Stimulated activated CD4-positive, alpha-beta T cell treated with anti-CD3 and anti-CD28 coated beads, TNF-alpha, amount 100 ng/mL, for 24 hours (primary cell): ENCODE measurements at places on chromosomes 6 and 20.

DNA sequence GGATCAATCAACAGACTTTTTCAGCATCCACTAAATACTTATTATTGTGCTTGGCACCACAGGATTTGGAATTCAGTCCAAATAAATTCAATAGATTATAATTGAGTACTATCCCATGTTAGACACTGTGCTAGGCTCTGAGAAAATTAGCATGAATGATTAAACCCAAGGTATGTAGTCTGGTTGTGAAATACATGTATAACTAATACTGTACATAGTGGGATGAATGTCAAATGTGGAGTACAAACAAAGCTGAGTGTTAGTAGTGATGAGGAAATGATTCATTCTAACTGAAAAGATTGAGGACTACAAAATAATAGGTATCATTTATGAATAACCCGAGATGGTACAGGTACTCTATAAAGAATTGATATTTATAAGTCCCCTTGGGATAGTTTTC lies 111.9 kb upstream of the FLRT3 start:
- DNase-seq, result no peak

GRCh38 chr6:21992178-21992967 lies 304.5 kb downstream of the PRL start:
- DNase-seq, result no peak

- no peak for DNase-seq
Observed at GRCh38 chr6:64074981-64075380, 439.4 kb downstream of the PHF3 start.

GRCh38 chr20:62755817-62756724 lies 40.2 kb upstream of the MRGBP start:
- no peak for DNase-seq

DNA sequence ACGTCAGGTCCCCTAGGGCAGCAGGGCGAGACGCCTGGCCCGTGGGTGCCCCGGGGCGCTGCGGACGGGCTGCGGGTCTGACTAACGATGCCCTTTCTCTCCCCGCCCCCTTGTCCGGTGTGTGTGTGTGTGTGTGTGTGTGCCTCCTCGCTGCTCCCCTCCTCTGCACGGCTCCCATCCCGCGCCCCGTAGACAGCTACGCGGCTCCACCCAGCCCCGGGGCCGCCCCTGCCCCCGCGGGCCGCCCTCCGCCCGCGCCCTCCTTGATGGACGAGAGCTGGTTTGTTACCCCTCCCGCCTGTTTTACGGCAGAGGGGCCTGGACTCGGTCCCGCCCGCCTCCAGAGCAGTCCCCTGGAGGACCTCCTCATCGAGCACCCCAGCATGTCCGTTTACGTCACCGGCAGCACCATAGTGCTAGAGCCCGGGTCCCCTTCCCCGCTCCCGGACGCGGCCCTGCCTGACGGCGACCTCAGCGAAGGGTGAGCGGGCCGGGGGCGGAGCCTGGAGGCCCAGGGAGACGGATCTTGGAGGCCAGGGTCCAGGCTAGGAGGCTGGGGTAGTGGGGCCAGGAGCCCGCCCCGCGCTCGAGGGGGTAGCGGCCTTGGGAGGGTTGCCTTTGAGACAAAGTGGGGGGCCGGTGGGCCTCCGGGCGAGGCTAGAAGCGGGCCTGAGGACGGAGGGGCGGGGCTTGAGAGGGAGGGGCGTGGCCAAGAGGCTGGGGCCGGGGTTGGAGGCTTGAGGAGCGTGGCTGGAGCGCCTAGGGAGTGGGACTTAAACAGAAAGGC lies 5.1 kb downstream of the TP53INP2 start:
- DNase-seq, result peak; percentile 56

- no peak for DNase-seq
Observed at GRCh38 chr20:32004963-32005362, 5.3 kb upstream of the CCM2L start.

DNA sequence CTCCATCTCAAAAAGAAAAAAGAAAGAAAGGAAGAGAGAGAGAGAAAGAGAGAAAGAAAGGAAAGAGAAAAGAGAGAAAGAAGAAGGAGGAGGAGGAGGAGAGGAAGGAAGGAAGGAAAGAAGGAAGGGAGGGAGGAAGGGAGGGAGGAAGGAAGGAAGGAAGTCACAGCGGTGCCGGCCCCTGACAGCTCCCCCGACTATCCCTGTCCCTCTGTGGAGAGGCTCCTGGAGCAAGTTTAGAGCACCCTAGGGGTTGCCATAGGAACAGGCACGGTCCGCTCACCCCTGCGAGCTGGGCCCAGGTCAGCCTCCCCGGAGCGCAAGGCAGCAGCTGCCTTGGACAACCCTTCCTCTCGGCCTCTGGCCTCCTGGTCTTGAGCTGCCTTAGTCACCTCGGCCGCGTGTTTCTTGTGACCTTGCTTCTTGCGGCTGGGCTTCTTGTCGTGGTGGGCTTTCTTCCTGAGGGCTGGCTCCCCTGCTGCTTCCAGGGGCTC lies 6.8 kb downstream of the BNIP5 start:
- no peak for DNase-seq

DNA sequence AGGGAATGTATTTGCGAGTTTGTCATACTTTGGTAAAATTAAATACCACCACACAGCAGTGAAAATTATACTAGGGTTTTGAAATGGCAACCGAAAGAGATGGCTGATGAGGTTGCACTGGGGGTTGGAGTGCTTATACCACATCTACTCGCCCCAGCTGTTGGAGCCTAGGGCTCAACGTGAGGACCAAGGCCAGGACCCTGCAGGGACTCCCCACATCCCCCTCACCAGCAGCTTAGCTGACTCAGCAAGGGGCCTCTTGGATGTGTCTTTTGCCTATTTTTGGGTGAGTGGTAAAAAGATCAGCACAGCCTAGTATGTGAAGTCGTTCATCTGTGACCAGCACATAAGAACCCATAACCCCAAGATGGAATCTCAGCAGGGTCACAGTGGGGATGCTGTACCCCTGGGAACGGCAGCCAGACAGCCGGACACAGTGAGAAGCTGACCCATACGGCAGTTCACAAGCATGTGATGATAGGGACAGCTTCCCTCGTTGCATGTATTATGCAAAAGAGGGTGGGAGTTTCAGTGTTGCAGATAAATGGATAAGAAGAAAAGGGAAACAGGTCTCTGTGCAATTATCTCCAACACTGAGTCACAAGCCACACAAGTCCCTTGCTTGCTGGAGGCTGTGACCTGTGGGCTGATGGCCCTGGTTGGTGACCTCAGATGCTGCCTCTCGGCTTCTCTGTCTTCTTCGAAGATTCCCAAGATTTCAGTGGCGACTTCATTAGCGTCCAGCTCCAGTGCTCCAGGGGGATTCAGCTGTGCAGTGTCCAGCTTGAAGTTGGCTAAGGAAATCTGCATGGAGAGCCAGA lies 20.9 kb upstream of the SPO11 start:
- DNase-seq, result no peak

DNA sequence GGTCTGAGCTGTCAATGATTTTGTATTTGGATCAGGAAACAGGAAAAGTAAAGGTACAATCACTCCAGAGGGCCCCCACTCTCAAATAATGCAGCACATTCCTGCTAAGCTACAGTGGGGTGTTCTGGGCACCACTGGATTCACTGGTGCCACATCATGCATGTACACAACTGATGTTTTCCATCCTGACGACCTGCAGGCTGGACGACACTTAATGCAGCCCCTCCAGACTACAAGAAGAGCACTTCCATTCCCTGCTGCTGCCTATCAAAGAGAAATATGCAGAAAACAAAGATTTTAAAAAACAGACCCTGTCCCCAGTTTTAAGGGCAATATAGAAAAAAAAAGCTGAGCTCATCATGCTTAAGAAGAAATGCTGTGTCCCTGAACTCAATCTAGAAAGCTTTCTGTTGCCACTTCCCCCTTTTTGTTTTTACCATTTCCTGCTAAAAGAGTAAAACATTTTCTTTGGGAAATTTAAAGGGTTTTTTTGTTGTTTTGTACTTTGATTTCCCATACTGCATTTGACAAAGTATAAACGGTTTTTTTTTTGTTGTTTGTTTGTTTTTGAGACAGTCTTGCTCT lies 35.5 kb downstream of the ABHD12 start:
- DNase-seq, result no peak

DNA sequence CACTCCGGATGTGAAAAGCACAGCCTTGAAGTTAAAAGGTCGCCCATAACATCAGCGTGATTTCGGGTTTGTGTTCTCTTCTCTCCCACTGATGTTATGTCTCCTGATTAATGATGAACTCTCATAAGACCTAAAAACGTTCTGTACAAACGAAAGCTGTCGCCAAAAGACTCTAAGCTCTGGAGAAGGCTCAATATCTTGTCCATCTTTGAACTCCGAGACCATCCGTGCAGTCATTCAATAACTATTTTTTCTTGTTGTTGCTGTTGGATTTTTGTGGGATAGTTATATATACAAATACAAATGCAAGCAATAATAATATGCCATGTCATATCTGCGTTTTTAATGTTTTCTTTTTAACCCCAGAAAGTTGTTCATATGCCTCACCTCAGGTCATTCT lies 291.8 kb upstream of the MARCKS start:
- DNase-seq, result no peak

GRCh38 chr6:148578489-148578814 lies 168.4 kb upstream of the UST start:
- no peak for DNase-seq

- DNase-seq, result no peak
Observed at GRCh38 chr20:35641743-35642142, 23.0 kb downstream of the CPNE1 start.

- no peak for DNase-seq
Observed at GRCh38 chr6:19550380-19550779, 286.8 kb upstream of the ID4 start.

DNA sequence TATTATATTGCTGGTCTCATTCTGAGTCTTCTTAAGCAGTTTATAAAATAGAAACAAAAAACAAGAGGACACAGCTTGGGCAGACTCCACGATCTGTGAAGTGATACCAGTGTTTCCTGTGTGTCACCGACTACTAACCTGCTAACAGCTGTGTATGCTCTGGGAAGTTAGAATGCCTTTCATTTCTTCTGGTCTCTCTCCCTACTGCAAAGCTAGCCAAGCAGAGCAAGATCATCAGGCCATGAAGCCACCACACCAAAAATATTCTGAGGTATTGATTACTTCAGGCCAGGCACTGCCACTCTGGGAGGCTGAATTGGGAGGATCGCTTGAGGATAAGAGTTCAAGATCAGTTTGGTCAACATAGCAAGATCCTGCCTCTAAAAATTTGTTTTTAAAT lies 46.9 kb upstream of the SMIM29 start:
- no peak for DNase-seq

DNA sequence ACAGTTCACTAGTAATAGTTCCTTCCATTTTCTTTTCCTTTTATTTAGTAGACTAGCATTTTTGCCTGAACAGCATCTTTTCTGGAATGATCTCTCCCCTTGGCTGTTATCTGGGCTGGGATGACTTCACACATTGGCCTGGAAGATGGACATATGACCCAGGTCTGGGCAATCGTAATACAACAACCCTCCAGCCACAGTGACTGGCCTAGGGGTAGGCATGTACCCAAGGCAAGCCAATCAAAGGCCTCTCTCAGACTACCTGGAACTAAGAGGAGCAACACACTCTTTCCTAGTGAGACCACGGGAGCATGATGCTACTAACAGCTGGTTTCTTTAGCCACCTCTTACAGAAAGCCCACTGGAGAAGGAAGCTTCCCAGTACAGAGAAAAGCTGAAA lies 252.2 kb downstream of the GMPR start:
- DNase-seq, result no peak
